Fibroblast of skin of left quadriceps (primary cell): ENCODE measurements at places on chromosomes 6 and 20.

DNA sequence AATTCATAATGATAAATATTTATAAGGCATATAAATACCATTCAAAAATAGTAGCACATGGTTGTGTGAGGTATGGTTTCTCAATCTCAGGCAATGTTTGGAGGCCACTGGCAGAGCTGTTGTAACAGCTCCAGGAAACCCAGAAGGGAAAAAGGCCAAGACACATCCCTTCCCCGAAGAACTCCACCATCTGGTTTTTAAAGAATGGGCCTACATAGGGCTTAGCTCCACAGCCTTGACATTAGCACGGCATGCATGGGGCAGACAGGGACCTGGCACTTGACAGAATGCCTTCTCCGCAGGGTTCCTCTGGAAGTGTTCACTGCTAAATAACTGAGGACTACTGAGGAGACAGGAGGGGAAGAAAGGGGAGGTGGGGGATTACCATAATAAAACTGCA, 16.1 kb upstream of the FOXO3 start:
- no peak for DNase-seq

- DNase-seq = no peak
These were observed 17.1 kb upstream of the NCOA7 start for GRCh38 chr6:125773387-125774341.

DNA sequence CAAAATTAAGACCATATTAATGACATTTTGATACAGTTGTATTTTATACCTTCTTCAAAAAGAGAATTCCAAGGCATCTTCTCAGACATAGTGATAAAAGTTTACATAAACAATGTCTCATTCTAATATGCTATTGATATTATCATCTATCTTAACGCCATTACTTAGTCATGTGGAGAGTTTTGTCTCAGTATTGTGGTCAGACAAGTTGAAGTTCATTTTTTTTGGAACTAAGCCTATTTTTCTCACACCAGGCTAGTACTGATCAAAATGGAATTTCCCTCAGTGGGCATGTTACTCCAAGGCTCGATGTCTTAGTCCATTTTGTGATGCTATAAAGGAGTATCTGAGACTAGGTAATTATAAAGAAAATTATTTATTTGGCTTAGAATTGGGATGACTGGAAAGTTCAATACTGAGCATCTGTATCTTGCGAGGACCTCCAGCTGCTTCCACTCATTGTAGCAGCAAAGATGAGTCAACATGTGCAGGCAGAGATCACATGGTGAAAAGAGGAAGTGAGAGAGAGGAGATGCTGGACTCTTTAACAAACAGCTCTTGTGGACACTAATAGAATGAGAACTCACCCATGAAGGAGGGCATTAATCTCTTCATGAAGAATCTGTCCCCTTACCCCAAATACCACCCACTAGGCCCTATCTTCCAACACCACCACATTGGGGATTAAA, 825.5 kb upstream of the MANEA start:
- no peak for DNase-seq

DNA sequence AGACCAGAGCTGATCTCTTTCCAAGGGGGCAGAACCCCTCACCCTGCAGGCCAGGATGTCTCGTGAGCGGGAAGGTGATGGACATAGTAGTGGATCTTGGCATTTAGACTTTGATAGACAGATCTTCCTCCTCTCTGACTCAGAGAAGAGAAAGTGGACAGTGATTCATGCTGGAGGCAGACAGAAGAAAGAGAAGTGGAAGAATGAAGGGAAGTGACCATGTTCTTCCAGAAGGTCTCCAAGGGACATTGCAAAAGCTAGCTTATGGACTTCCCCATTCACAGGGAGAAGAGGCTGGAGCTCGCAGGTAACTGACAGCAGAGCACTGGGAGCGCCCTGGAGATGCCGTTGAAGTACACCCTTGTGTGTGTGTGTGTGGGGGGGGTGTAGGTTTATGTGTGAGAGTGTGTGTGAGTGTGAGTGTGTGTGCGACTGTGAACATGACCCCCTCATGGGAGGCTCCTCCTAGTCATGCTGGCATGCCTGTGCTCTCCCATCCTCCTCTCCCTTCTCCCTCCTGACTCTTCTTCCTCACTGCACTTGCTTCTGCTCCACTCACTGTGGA, 8.0 kb upstream of the RAET1L start:
- no peak for DNase-seq

DNA sequence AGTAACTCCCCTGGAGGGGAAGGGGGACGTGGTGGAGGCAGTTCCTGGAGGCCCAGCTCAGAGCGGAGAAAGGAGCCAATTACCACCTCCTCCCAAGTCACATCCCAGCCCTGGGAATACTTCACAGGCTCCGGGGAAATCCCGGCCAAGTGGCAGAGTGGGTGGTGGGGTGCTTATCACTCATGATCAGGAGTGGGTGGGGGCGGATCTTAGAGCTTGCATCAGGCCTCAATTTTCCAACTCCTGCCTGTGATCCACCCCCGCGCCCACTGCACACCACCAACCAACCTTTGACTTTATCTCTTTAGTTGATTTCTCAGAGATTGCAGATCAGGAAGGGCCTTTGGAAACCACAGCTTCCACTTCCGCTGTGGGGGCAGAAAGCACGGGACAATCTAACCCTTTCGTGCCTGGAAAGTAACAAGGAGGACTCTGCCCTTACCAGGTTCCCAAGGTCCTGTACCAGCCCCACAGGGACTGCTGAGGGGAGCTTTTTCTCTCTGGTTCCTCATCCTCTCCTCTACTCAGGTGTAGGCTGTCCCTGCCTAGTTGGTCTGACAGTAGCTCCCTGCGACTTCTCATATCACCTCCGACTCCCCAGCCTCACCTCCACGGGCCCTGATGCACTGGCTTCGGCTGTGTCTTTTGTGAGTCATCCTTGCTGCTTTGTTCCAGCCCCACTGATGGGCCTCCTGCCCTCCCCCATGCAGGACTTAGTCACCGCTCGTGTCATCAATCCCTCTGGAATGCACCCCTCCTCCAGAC, 24.9 kb upstream of the IER3 start:
- peak; percentile 89 for DNase-seq

GRCh38 chr6:122276637-122277036, 122.8 kb upstream of the HSF2 start:
- DNase-seq = no peak

DNA sequence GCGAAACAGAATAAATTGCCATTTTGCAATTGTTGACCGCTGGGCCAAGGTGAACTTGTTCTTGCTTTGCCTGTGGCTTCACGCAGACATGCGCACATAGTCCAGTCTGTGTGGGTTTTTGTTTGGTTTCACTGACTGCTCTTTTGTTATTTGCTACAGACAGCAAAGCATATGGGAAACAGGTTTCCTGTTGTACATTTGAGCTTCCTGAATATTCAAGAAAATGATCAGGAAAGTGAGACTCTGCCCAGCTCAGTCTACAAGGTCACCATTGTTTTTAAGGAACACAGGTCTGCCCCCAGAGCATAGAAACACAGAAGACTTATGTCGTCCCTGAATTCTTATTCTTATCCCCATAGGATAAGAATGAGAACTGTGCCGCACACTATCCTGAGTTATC, 55.6 kb downstream of the SASH1 start:
- DNase-seq = no peak

DNA sequence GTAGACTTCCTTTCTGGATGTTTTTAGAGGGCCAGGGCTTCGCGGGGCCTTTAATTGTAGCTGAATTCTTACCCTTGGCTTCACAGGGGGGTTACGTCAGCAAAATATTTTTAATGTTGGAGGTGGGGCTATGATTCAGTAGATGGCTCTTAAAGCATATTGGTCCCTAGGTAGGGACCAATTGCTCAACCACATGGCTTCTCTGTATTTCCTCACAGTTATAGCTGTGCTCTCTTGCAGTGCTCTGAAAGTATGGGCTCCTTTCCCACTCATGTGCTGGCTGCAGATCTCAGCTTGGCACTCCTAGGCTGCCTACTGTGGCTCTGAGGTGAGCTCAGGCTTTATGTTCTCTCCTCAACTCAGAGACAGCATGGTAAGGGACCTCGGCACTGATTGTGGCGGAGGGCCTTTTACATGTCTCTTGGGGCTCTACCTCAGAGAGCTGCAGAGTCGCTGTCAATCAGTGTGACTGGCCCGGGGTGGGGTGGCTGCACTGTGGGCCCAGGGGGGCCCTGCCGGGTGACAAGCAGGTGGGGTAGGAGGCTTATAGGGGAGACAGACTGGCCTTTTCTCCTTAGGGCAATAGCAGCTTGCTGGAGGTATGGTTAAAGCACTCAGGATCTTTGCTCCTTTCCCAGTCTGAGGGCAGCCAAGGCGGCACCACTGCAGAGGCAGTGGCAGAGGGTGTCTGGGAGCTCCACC, 318.0 kb downstream of the DOK5 start:
- no peak for DNase-seq

DNA sequence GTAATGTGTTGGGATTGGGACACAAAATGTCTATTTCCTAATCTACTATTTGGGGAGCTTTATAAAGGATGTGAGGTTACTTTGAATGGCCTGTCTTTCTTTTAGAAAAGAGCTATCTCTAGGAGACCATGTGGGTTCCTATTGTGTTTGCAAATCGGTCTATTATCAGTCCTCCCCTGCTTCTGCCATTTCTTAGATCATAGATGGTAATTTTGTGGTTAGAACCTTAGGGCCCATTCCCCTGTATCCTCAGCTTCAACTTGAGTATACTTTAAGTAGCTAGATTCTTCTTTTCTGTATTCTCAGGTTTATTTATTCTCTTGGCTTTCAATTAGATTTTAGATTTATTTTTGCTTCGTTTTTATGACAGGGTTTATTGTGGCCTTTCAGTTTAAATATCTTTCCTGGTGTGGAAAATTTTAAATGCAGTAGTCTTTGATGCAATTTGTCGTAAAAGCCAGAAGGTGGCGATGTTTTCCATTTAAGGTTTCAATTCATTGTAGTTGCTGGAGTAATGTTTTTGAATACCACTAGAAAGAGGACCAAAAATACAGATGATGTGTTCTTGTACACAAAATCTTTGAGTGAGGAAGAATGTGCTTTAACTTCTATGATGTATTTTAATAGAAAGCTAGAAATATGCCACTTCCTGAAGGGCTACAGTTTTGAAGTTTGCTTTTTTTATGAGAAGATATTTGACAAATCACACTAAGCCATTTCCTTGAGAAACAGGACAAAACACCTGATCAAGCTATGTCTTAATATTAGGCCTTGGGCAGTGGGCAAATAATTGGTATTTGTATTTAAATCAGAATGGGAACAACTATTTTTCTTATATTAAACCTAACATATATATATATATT, 20.3 kb downstream of the TBPL1 start:
- DNase-seq = peak; percentile 29

- DNase-seq = no peak
These were observed 8.3 kb upstream of the AVP start for GRCh38 chr20:3092611-3093379.

DNA sequence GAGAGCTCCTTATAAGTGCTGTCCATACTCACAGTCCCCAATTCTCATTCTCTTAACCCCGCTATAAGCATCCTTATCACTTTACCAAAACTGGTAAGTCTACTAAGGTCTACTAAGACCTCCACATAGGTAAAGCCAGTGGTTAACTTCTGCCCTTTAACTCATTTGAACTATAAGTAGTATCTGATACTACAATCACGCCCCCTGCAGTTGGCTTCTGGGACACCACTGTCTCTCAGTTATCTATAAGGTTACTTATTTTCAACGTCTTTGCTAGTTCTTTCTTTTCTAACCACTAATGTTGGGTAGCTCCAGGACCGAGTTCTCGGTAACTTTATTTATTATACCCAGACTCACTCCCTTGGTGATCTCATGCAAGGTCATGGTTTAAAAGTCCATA, 142.6 kb downstream of the ARHGAP18 start:
- no peak for DNase-seq

DNA sequence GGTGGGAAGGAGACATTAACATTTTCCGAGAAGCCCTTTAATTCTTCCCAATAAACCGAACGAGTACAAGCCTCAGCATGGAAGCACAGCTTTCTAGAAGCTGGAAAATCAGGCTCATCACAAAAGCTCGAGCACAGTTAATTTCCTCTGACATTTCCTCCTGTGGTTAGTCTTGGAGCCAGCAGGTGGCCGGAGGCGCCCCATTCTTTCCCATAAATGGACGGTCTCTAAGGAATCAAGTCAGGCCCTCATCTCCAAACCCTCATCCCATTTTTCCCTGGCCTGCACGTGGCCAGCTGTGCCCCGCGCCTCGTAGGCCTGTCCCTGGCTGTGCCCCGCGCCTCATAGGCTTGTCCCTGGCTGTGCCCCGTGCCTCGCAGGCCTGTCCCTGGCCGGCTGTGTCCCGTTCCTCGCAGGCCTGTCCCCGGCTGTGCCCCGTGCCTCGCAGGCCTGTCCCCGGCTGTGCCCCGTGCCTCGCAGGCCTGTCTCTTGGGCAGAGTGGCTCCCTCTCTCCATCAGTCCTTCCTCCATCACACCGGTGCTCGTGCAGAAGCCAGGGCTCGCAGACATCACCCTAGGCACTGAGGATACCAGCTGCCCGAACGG, 19.7 kb upstream of the NTSR1 start:
- DNase-seq = no peak

GRCh38 chr6:29631860-29632731, 887 bp downstream of the GABBR1 start:
- DNase-seq = peak; percentile 38

DNA sequence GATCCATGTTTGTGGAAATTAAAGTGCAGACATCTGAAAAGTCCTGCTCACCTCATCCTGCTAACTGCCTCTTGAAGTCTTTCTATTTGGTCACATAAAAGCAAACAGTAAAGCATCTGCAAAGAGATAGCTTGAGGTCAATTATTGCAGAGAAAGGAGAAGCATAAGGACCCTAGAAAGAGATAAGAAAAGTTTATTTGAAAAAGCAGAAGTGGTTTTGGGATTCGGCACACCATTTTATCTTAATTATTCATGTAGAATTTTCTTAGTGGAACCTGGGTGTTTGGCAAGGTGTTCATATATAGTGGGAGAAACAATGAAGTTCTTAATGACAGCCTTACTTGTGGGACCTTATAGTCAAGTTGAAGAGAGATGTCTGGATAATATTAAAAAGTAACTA, 280.8 kb downstream of the CENPW start:
- DNase-seq = no peak

- no peak for DNase-seq
These were observed 11.5 kb downstream of the NFKBIL1 start for GRCh38 chr6:31558631-31559500.
